ENCODE measurements at places on chromosomes 13 and 19.

DNA sequence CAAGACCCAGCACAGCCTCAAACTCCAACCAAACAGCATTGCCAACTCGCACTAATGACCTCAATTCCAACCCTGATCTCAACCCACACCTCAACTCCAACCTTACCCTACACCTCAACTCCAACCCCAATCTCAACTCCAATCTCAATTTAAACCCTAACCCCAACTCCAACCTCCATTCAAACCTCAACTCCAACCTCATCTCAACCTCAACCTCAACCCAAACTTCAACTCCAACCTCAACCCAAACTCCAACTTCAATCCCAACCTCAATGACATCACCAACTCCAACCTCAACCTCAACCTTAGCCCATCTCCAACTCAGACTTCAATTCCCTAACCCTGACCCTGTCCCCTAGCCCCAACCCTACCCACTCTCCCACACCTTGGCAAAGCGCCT, 58.4 kb downstream of the UNC13A start:
- no peak for ATAC-seq

DNA sequence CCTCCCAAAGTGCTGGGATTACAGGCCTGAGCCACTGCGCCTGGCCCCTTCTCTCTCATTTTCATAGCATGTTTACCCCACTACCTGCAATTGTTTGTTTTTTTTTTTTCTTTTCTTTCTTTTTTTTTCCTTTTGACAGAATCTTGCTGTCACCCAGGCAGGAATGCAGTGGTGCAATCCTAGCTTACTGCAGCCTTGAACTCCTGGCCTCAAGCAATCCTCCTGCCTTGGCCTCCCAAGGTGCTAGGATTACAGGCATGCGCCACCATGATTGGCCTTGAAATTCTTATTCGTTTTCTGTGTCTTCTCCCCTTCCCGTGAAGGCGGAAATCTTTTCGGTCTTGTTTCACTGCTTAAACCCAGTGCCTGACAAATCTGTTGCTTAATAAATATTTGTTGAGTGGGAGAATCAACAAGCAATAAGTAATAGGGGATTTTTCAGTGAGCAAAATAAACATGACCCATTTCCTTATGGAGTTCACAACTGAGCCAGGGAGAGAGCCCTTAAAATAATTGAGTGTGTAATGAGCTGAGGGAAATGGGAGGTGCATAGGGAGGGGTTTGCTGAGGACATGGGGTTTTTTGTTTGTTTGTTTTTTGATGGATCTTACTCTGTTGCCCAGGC, 1.8 kb upstream of the INSR start:
- no peak for ATAC-seq

DNA sequence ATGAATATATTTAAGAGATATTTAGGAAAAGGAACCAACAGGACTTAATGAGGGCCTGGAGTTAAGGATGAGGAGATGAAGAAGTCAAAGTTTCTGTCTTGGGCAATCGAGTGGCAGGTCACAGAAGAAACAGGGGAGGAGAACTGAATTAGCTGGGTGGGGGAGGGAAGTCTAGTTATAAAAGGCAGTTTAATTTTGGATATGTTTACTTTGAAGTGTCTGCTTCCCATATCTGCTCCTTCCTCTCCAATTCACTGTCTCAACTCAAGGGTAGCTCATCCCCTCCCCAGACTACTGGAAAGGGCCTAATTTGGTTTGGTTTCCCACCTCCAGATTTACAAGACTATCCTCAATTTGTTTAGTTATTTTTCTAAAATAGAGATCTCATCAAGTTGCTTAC, 195.9 kb downstream of the VWA8 start:
- ATAC-seq = no peak

DNA sequence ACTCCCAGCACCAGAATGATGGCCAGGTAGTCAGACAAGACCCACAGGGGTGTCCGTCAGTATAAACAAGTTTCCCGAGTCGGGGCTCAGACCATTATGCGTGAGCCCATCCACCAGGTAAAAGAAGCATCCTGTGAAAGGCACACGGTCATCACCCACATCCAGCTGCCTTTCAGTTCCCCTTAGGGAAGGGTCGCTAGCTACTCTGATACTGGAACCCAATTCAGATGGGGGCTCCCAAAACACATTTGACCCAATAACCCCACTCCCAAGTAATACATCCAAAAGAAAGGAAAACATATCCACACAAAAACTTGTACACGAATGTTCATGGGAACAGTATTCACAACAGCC, 66.8 kb downstream of the STK24 start:
- ATAC-seq = no peak

GRCh38 chr13:80824229-80824628, 483.3 kb upstream of the SPRY2 start:
- ATAC-seq = peak; percentile 91

- no peak for ATAC-seq
Observed at GRCh38 chr19:45763691-45764294, 5.3 kb downstream of the SIX5 start.

GRCh38 chr13:80339563-80339911, 1.4 kb downstream of the SPRY2 start:
- ATAC-seq = no peak

DNA sequence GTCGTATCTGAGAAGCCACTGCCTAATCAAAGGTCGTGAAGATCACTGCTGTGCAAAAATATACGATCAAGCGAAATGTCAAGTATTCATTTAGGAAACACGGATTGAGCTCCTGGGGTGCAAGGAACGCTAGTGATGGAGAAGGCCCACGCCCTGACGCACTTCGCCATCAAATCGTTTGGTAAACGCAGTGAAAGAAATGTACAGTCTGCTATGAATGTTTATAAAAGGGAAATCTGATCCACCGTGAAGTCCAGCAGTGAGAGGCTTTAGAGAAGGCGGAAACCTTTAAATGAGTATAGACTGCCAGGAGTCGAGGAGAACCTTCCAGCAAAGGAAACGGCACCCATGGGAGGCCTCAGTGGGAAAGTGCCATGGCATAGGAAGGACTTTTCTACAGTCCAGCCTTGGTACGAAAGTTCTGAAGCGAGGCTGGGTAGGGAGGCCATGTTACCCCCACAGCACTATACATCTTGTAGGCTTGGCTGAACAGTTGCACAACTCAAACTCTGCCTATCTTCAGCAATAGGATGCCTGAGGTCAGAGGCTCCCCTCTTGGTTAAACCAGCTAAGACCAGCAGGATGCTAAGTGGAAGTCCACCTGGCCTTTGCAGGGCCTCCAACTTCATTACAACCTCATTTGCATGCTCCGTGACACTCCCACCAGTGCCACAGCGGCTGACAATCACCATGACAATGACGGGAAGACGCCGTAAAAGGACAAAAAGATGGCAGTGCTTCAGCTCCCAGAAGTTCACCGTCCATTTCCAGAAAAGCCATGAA, 20.4 kb downstream of the PCID2 start:
- no peak for ATAC-seq

- ATAC-seq = no peak
Observed at GRCh38 chr19:5621945-5622464, 571 bp downstream of the SAFB2 start.

DNA sequence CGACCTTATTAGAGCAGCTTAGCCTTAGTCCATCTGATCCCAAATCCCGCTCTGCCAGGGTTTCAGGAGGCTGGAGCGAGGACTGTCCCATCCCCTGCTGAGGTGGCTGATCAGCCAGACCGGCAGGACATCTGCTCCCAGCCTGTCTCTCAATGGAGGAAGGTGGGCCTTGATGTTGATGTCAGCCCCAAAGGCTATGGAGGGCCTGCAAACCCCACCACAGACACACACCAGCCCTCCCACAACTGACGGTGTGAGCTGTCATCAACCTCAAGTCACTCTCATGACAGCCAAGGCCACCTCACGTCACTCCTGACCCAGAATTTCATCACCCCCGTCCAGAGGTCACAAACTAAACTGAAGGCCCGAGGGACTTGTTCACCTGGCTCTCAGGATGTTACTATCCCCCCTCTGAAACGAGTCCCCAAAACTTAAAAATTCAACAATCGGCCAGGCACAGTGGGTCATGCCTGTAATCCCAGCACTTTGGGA, 25.5 kb downstream of the RHPN2 start:
- no peak for ATAC-seq

- peak; percentile 60 for ATAC-seq
Observed at GRCh38 chr19:40974633-40975037, 16.4 kb upstream of the CYP2B6 start.

GRCh38 chr13:32254916-32255723, 60.0 kb downstream of the ZAR1L start:
- ATAC-seq = no peak

- ATAC-seq = peak; percentile 28
Observed at GRCh38 chr13:26760832-26761582, 421 bp upstream of the GPR12 start.

DNA sequence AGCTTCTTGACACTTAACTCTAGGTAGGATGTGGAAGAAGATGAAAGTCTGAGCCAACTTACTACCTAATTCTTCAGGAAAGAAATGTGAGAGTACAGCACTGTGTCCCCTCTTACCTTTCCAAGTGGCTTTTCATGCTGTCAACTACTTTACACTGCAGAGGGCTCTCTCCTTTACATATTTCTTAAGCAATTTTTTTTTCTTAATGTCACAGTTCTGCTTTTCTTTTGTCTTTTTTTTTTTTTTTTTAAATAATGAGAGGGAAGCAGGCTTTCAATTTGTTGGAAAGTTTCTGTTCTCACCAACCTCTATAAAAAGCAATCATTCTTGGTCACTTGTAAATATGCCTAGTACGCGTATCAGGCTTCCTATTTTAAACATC, 212.7 kb upstream of the MIR17HG start:
- ATAC-seq = no peak

- ATAC-seq = no peak
Observed at GRCh38 chr19:41746593-41747227, 8.6 kb upstream of the CEACAM6 start.

DNA sequence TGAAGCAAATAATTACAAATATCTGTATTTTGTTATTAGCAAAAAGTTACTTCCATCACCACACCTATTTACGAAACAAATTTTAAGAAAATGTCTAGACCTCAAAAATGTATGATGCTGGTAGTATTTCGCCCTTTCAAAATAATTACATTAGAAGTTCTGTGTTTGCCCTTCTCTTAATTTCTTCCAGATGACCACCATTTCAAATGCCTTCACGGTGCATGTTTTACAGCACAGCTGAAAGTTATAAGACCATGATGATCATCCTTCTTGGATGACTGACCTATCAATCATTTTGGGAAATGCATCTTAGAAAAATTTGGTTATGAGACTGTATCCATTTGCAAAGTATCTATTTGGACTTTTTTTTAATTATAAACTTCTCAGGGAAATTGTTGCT, 390.8 kb downstream of the SLITRK6 start:
- no peak for ATAC-seq

- ATAC-seq = no peak
Observed at GRCh38 chr13:85693889-85694511, 105.2 kb downstream of the SLITRK6 start.

- ATAC-seq = no peak
Observed at GRCh38 chr19:57803594-57804325, 11.0 kb downstream of the ZNF552 start.

DNA sequence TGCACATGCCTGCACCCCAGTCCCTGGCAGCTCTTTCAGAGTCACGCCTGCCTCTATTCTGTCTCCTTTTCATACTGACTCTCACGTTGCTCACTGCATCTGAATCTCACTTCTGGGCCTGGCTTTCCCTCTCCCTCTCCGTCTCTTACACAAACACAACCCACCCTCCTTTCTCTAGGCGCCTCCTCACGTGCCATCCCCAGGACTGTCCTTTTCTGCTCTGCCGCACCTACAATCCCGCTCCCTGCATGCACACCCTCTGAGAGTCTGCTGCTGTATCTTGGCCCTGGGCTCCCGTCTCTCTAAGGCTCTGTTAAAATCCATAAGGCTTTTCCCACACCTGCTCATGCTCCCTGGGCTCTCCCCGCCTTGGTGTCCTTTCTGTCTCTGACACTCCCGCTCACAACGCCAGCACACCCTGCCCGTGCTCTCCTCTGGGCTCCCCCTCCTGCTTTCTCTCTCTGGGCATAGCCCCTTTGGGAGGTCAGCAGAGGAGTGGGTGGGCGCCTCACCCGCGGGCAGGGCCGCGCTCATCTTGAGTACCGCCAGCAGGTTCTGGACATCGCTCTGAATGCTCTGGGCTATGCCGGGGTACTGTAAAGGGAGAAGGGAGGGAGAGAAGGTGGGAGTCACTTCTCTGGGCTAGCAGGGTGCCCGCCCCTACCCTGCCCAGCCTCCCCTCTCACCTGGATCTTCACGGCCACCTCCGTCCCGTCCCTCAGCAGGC, 12.7 kb upstream of the NUMBL start:
- ATAC-seq = no peak

DNA sequence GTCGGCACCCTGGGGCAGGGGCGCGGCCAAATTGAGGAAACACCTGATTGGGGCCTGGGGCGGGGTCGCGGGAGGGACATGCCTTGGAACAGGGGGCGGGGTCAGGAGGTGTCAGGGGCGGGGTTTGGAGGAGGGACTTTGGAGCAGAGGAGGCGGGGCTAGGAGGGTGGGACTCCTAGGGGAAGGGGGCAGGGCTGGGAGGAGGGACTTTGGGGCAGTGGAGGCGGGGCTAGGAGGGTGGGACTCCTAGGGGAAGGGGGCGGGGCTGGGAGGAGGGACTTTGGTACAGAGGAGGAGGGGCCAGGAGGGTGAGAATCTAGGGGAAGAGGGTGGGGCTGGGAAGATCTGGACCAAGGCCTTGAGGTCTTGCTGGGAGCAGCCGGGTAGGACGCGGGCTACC, 21.9 kb downstream of the GRIN2D start:
- ATAC-seq = peak; percentile 42

DNA sequence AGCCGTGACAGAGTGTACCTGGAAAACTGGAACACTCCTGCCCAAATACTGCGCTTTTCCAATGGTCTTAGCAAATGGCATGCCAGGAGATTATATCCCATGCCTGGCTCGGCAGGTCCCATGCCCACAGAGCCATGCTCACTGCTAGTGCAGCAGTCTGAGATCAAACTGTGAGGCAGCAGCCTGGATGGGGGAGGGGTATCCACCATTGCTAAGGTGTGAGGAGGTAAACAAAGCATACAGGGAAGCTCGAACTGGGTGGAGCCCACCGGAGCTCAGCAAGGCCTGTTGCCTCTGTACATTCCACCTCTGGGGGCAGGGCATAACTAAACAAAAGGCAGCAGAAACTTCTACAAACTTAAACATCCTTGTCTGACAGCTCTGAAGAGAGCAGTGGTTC, 10.5 kb downstream of the CYP2A13 start:
- ATAC-seq = no peak

DNA sequence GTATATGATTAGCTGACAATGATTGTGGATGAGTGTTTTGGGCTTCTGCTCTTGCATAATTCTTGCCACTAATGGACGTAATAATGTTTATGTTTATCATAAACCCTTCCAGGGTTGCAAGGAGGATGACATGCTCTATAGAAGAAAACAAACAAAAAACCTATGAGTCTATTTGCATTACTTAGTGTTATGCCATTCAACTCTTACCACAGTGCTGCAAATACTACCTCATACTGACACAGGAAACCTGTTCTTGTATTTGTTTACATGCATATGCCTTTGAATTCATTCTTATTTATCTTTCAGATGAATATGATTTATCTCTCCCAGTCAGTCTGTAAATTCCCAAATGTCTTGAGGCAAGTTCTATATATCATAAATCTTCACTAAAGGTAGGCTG, 39.6 kb upstream of the FREM2 start:
- ATAC-seq = no peak
